Cardiac septum (tissue), 1 donor: ENCODE measurements at places on chromosomes 3 and 15. TPM values are rescaled to one million over a fixed set of nuclear protein-coding genes. Genes with fewer than 3 reads are reported as not detected.
A peak's percentile ranks its signal among the peaks of the same experiment; 100 is the strongest.

The GALNT15 gene
- 1.3 TPM for total RNA-seq

DNA sequence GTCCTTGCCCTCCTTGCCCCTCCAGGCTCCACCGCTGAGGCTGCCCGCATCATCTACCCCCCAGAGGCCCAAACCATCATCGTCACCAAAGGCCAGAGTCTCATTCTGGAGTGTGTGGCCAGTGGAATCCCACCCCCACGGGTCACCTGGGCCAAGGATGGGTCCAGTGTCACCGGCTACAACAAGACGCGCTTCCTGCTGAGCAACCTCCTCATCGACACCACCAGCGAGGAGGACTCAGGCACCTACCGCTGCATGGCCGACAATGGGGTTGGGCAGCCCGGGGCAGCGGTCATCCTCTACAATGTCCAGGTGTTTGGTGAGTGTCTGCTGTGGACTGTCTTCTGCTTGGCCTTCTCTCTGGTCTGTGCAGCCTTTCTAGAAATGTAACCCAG lies 61.0 kb downstream of the BOC start:
- DNase-seq = peak; percentile 71

DNA sequence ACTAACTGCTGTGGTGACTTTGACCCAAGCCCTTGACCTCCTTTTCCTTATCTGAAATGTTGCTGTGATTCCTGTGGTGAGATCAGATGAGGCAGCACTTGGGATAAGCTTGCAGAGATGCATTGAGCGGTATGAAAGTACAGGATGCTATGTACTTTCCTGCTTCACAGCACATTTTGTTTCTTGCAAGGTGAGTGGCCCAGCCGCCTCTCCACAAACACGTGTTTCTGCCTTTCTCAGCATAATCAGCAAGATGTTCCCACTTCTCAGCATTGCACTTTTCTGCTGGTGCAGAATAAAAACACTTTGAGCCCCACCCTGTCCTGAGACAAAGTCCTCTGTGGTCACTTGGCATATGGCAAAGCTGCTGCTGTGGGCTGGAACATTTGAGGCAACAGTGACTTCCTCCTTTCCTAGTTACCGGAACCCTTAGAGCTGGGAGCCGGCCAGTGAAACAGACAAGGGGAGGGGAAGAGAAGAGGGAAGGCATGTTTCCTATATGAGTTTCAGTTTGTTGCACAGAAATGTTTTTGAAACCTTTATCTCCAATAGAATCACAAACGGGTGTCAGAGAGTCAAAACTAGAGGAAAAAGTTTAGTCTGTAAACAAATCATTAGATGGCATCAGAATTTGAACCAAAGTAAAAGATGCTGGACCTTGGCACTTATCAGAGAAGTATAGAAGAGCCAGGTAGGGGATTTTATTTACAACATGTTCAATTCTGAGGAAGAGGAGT lies 5.0 kb downstream of the NUDT16 start:
- peak; percentile 89 for DNase-seq

GRCh38 chr15:57149196-57149595 lies 227.1 kb upstream of the CGNL1 start:
- no peak for DNase-seq

DNA sequence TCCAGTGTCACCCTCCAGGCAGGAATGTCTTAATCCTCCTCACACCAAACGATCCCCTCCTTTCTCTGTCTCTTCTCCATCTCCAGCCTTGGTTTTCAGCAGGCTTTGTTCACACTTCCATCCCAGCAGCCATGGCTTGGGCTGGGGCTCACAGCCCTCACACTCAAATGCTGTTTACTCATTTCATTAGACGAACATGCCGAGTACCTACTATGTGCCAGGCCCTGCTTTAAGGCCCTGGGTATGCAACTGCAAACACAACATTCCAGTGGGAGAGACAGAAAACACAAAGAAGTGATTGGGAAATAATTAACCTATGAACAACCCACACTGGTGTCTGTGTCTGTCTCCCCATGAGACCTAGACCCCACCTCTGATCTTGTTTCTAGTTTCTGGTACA lies 43.9 kb downstream of the LYZL4 start:
- no peak for DNase-seq

- no peak for DNase-seq
Observed at GRCh38 chr3:18454766-18455165, 29.6 kb upstream of the SATB1 start.
